CD4-positive, alpha-beta T cell (primary cell): ENCODE measurements at places on chromosomes 1 and 21. TPM values are rescaled to one million over a fixed set of nuclear protein-coding genes. Genes with fewer than 3 reads are reported as not detected.

UBE2J2 gene
- 41.5 TPM for total RNA-seq

ANGPTL1 gene
- not detected for total RNA-seq

ERI3 gene
- total RNA-seq = 20.7 TPM

BRDT gene
- total RNA-seq = not detected

ADAM30 gene
- total RNA-seq = not detected

AMY1B gene
- not detected for total RNA-seq

POU3F1 gene
- 0.27 TPM for total RNA-seq

SRRM1 gene
- total RNA-seq = 360 TPM

CCDC17 gene
- 2.1 TPM for total RNA-seq
